ENCODE measurements at places on chromosomes 7 and 10. TPM values are rescaled to one million over a fixed set of nuclear protein-coding genes. Genes with fewer than 3 reads are reported as not detected.

DNA sequence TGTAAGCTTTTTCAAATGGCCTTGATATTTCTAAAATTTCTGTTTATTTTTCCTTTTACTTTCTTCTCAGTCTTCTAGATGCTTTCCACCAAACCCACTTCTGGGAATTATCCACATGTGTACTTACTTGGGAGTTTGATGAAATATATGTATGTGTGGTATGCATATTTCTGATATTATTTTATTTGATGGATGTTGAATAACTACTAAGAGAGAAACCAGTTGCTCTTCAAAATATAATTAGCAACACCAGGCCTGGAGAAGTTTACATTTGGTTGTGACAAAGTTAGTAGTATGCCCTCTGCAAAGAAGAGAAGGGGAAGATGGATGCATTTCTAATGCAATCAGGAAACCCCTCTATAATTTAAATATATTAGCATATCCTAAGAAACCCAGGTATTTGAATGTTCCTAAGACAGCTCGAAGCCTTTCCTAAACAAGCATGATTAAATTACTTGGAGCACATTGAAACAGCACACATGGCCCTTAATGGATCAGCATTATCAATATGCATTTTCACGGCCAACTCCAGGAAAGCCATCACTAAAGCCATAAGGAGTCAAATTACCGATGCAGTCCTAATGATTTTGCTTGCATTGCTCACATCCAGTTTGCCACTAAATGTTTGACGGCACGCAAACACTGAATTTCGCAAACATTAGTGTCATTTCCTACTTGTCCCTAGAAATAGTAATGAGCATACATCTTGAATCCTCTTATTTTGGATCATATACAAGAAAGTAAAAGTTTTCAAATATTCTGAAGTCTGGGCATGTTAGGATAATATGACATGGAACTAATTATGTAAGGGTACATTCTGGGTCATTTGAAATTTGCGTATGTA, 393.8 kb downstream of the EXOC4 start:
- DNase-seq, result no peak

RET gene
- 21.6 TPM for polyA plus RNA-seq

DNA sequence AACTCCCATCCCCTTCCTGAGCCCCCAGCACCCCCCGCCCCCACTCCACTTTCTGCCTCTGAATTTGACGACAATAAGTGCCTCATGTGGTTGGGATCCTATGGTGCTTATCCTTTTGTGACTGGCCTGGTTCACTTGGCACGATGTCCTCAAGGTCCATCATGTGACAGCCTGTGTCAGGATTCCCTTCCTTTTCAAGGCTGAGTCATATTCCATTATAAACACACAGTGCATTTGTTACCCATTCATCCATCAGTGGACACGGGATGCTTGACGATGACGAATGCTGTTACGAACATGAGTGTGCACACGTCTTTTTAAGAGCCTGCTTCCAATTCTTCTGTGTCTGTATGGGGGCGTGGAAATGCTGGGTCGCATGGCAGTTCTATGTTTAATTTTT, 26.7 kb downstream of the SHH start:
- DNase-seq, result no peak

DNA sequence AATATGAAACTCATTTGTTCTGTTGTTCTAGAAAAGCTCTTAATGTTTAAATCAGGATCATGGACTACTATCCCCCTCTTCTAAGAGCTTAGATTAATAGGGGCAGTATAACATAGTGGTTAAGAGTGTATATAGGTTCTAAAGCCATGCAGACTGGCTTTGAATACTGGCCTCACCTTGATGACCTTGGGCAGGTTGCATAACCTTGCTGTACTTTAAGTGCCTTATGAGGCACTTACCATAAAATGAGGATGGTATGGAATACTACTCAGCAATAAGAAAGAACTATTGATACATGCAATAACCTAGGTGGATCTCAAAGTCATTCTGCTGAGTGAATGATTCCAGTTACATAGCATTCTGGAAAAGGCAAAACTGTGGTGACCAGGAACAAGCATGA, 53.6 kb downstream of the GBF1 start:
- DNase-seq, result no peak

C10orf62 gene
- polyA plus RNA-seq, result 0.35 TPM

RTKN2 gene
- polyA plus RNA-seq, result 10.2 TPM

SPDYE1 gene
- 0.39 TPM for polyA plus RNA-seq

ASZ1 gene
- polyA plus RNA-seq, result not detected

DNA sequence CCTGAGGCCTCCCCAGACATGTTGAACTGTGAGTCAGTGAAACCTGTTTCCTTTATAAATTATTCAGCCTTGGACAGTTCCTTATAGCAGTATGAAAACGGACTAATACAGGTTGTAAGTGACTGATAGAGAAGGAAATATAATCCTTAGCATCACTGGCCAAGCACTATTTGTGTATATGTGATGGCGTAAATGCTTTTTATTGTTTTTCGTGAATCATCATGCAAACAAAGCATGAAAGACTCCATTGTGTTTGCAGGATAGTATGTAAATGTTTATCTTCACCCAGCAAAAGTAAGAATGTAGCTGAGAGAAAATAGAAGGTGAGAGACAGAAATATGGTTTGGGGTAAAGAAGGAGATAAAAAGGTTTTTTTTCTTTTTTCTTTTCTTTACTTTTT, 92.5 kb upstream of the LRGUK start:
- DNase-seq, result no peak

DNA sequence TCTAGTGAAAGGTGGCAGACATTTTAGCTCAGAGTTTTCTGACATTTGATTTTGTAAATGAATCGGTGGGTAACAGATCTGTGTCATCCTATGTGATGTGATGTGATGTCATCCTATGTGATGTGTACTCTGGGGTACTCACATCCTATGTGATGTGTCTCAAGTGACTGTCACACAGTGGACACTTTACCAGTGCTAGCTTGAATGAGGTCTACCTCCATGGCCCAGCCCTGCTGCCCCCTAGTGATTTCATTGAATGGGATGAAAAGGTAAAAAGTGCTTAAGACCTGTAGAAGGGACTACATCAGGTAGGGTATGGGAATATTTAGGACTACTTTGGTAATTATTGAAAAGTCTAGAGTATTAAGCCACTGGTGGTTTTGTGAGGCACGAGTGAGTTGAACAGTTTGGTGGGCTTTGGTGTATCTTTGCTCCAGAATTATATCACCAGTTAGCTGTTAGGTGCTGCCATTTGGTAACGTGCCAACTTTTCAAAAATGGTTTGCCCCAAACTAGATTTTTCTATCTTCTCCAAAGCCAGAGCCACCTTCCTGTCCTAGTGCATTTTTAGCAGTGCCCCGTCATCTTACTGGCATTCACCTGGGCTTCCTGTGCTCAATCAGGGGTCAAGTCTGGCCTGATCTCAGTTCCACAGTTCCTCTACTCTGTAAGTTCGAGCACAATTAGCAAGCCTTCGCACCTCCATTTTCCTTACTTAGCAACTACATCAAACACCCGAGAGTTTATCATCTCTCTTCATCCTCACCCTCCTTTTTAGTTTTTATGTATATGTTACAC, 9.7 kb downstream of the EIF4H start:
- no peak for DNase-seq

GRCh38 chr7:133822001-133822641, 305.0 kb upstream of the LRGUK start:
- DNase-seq, result no peak

TYW1 gene
- polyA plus RNA-seq, result 24.7 TPM

DNA sequence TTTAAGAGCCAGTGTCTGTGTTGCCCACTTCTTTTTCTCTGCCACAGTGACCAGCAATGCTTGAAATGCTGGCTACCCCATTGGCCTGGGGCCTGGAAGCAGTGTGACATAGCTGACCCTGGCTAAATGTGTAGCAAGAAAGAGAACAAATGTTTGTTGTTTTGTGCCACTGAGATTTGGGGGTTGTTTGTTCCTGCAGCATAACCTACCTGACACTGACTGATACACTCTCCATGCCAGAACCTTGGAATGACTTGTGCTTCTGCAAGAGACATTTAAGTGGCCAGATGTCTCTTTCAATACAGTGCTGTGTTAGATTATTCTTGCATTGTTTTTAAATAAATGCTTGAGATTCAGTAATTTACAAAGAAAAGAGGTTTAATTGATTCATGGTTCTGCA, 411.5 kb downstream of the TYW1 start:
- DNase-seq, result no peak

EPHB6 gene
- polyA plus RNA-seq, result 16.6 TPM

HABP2 gene
- 0.40 TPM for polyA plus RNA-seq

GRCh38 chr7:66238773-66239466, 33.8 kb downstream of the TPST1 start:
- DNase-seq, result no peak

DNA sequence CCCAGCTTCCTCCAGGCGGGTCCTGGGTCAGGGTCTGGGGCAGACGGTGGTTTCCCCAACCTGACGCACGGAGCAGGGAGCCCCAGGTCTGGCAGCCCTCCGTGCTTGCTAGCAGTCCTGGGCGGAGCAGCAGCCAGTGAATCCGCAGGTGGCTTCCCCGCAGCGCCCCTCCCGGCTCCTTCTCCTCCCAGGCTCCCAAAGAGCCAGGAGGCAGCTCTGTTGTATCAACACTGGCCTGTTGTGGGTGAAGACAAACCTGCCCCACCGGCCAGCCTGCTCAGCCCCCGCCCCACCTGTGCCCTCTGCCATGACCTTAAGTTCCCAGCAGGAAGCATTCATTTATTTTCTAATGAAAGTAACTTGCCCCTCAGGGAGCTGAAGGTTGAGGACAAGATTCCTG, 24.0 kb upstream of the TMEM213 start:
- no peak for DNase-seq

DNA sequence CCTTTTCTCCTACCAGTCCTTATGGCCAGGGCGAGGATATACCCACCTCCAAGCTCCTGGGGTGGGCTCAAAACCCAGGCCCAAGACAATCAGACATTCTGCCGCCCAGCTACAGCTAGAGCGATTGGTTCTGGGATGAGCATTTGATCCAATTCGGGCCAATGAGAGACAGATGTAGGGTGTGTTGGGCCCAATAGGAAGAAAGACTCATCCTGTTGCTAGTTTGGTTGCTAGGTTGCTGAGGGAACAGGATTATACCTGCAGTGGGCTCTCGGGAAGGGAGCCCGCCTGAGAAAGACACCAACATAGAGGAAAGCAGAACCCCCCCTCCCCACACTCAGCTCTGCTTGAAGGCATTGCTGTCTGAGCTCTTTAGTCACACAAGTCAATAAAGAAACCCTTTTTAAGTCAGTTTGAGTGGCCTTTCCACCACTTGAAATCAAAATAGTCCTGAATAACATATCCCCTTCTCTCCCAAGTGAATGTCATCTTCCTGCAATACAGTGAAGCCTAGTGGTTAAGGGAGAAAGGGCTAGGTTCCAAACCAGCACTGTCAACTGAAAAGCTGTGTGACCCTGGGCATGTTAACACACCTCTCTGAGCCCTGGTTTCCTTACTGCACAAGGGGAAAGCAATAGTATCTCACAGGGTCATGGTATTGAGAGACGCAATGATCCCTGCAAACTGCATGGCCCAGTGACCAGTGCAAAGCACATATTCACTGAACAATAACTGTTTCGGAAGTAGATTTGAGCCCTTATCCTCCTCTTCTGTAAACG, 21.8 kb downstream of the ITPRIP start:
- DNase-seq, result no peak

SLC13A4 gene
- polyA plus RNA-seq, result 1.4 TPM

DNA sequence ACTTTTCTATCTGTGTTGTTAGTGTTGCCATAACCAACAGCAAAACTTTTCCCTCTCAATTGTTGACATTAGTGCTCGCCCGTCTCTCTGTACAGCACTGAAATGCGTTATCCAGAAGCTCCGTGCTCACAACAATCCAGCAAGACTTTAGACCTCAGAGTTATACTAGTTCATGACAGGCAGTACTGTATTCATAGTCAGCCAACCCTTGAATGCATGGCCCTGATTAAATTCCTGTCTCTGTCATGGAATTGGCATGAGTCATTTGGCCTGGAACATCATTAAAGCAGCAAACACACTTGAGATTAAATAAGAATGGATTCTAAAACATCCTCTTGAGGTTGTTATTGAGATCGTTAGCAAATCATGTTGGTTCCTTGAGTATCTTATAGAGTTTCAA, 405.5 kb upstream of the C7orf33 start:
- no peak for DNase-seq

- DNase-seq, result no peak
Measured at GRCh38 chr10:43377424-43377883, 6.0 kb downstream of the FXYD4 start.

FKBP6 gene
- polyA plus RNA-seq, result 0.22 TPM

DRGX gene
- polyA plus RNA-seq, result not detected

DNA sequence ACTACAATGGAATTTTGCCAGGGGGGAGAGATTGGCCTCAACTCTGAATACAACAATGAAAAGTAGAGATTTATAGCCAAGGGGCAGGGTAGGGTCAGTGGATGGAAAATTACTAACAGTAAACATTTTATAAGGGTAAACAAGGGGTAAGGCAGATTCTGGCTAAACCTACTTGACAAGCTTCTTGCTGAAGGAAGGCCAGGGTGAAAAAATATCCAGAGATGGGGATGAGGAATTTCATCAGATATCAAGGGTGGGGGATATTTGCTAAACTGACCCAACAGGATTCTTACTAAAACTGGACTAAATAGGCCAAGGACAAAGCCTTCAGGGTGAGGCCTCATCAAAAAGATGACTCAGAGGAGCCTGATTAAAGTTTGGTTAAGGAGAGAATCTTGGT, 156.3 kb downstream of the RTKN2 start:
- DNase-seq, result no peak

BAIAP2L1 gene
- 11.6 TPM for polyA plus RNA-seq

OR2A12 gene
- polyA plus RNA-seq, result not detected

DNA sequence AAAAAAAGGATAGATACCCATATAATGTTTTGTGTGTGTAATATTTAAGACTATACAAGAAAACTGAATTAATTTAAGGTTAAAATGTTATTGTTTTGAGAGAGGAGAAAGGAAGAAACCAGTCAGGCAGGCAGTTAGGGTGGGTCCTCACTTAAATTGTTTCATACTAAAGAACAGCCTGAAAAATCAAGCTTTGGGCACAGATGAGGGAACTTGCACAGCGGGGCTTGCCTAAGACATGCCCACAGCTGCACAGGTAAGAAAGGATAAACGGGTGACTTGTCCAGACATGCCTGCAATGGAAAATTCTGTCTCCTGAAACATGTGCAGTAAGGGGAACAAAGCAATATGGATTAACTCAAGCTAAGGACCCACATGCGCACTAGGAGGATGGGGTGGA, 158.4 kb downstream of the BBS9 start:
- DNase-seq, result no peak

- no peak for DNase-seq
Measured at GRCh38 chr10:4885162-4885561, 59.2 kb downstream of the AKR1E2 start.
